ENCODE measurements at places on chromosomes 1 and 21.

- no peak for DNase-seq
These were observed 81.0 kb downstream of the NOTCH2 start for GRCh38 chr1:119988306-119989062.

- no peak for DNase-seq
These were observed 152.4 kb upstream of the HMGB4 start for GRCh38 chr1:33711511-33711910.

DNA sequence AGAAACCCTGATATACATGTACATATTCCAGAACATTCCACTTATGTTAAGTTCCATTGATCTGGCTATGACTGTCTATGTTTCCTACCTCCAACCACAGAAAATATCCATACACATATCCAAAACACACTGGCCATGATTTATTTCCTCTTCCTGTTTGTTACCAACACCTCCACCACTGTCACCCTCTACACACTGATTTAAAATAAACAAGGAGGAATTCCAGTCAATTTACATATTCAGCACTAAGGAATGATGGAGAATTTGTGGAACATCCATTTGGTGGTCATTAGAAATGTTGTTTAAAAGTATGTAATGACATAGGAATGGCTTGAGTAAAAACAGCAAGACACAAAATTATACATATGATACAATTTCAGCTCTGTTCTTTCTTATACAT lies 5.5 kb upstream of the STX6 start:
- DNase-seq, result no peak

DNA sequence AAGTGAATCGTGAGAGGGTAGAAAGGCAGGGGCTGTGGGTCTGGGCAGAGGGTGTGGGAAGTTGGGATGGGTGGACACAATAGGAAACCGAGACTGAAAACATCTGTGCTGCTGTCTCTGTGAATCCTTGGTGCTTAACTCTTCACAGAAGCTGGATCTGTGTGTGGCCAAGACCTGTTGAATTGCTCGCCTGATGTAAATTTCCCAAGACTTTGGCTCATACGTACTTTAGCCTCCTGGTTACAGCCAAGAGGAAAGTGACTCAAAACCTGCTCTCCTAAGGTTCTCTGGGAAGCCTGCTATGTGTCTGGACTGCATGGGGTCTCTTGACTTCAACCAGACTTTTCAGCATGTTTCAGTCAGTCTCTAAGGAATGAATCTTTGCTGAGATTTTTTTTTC lies 270.3 kb downstream of the RWDD3 start:
- DNase-seq, result no peak

DNA sequence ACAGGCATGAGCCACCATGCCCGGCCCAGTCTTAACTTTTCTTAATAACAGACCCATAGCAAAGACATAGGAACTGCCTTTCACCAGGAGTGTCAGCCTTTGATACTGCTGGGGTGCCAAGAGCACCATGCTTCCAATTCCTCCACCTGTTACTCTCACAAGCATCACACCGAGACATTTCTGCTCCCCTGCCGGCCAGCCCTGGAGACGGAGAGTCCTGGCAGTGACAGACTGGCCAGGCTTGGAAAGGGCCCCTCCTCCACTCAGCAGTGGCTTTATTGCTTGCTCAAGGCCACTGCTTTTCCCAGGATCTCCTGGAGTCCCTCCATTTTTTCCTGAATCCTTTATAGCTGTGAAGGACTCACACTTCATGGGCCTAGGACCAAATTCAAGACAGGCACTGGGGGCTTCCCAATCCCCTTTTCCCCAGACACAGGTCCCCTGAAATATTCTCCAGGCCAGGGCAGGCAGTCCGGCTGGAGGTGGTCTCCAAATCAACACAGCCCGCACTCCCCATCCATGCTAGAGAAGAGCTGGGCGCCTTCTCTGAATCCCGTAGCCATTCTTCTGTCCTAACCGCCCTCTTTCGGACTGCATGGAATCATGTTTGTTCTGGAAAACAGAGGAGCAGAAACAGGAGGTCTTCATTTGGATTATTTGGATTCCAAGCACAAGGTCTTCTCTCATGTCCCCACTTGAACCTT lies 25.5 kb upstream of the PTPRF start:
- DNase-seq, result no peak

GRCh38 chr1:58857680-58858673 lies 74.1 kb upstream of the JUN start:
- peak; percentile 45 for DNase-seq

GRCh38 chr1:236370420-236370819 lies 23.7 kb upstream of the EDARADD start:
- DNase-seq, result no peak
